ENCODE measurements at places on chromosomes 6 and 20.

DNA sequence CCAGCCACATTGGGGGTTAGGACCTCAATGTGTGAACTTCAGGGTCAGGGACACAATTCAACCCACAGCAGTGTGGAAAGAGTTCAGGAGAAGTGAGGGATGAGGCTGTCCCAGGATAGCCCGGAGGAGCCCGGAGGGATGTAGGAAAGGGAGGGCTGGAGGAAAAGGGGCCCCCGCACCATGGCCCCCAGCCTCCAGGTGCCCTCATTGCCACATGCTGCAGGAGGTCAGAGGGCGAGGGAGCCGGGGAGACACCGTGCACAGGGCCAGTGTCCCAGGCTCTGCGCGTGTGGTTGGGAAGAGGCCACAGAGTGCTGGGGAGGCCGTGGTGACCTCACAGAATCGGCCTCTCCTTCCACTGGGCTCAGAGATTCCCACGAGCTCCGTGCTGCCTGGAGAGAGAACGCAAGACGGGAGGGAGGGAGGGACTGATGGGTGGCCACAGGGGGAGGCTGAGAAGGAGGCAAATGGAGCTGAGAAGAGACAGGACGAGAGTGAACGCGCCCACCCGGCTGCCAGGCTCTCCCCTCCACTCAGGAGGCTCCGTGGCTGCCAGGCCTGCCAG lies 215.1 kb downstream of the DLL1 start:
- DNase-seq: no peak

GRCh38 chr6:159017757-159018559 lies 18.0 kb upstream of the RSPH3 start:
- no peak for DNase-seq

DNA sequence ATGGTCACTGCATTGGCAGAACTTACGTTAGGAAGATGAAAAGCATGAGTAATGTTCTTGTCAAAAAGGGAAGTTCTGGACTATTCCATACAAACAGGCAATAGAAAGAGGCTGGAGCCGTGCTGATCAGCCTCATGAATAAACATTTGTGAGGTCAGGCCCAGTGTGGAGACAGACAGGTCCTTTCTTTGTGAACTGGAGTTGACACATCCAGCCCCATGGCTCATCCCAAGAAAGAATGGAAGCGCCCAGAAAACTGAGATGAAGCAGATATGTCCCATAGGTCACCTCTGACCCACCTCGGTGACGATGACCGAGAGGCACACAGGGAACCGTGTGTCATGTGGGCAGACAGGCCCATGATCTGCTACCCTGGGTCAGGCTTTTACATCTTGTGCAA lies 276.0 kb upstream of the SGK1 start:
- DNase-seq: no peak

GRCh38 chr6:5751525-5752390 lies 255.0 kb downstream of the NRN1 start:
- DNase-seq: no peak

GRCh38 chr20:53032478-53032932 lies 60.3 kb downstream of the TSHZ2 start:
- no peak for DNase-seq

DNA sequence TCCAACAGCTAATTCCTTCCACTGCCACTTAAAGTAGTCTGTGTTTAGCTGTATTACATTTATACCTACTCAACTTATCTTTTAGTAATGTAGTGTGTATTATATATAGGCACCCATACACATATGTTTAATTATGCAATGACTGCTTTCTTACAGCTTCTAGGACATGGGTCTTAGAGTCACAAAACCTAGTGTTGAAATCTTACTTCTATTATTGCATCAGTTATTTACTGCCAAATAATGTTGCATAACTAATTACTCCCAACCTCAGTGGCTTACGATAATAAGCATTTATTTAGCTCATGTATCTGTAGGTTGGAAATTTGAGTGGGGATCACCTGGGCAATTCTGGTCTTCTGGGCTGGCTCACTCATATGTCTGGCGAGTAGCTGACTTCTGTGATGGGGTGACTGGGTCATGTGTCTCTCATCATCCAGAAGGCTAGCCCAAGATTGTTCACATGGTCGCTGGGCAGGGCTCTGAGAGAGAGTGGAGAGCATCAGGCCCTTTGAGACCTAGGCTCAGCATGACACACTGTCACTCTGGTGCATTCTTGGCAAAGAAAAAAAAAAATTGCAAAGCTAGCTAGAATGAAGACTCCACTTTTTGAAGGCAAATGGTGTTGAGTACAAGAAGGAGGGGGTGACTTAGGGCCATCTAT lies 187.0 kb downstream of the PLCB1 start:
- no peak for DNase-seq
